Umbilical cord (tissue), 2 donors: ENCODE measurements at places on chromosomes 4 and X. TPM values are rescaled to one million over a fixed set of nuclear protein-coding genes. Genes with fewer than 3 reads are reported as not detected.

Gene PDE6B
- total RNA-seq = 7.0 TPM

Gene AADAT
- total RNA-seq = 6.0 TPM

DNA sequence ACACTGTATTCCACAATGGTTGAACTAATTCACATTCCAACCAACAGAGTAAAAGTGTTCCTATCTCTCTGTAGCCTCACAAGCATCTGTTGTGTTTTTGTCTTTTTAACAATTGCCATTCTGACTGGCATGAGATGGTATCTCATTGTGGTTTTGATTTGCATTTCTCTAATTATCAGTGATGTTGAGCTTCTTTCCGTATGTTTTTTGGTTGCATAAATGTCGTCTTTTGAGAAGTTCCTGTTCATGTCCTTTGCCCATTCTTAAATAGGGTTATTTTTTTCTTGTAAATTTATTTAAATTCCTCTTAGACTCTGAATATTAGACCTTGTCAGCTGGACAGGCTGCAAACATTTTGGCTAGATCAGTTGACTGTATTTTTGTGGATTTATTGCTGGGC is 78.2 kb downstream of the VSIG4 start:
- DNase-seq = no peak

Gene AREG
- total RNA-seq = 10.1 TPM

Gene SYP
- total RNA-seq = 0.24 TPM

- DNase-seq = no peak
These were observed 99.5 kb downstream of the COX18 start for GRCh38 chr4:72969976-72970375.

Gene ATOH1
- total RNA-seq = 0.48 TPM

DNA sequence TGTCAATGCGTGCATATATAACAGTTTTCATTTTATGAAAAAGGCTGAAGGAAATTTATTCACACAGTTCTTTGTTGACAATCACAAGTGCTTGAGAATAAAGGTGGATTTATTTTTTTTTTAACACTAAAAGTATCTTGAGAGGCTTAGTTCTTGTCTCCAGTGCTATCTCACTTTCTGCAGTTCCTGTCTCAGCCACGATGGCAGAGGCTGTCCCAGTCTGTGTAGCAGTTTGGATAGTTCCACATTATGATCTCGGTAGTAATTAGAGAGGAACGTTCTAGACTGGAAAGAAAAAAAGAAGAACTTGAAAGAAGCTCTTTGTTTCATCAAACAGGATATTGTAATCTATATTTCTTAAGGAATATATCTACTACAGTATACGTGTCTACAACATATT is 229.0 kb downstream of the UGT8 start:
- DNase-seq = no peak

DNA sequence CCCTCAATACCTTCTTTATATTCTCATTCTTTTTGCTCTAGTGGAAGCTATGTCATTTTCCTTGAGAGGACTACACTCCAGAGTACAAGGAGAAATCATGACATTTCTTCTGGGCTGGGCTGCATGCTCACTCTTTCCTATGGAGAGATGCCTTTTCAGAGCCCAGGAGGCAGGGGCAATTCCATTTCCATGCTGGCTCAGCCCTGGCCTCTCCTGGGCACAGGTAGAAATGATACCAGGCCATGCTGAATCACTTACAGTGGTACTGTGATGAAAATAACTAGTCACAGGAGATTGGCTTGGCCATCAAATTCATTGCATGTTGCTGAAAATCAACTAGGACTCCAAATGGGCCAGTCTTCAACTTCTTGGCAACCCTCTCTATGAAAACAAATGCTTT is 34.0 kb upstream of the PPARGC1A start:
- DNase-seq = no peak

DNA sequence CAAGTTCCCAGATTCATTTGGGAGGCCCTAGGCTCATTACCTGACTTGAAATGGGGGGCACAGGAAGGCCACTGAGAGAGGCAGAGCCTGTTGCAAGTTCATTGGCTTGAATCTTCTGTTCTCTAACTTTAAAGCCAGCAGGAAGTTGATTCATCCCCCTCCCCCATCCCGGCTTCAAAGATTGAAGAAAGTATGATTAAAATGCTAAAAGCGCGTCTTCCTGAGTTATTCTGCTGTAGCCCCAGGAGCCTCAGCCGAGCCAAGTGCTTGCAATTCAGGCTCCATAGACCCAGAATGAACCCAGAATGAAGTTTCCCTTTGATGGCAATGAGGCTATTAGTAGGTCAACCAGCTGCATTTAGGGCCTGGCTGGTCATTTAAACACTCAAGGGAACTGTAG is 14.7 kb downstream of the CHST7 start:
- peak; percentile 52 for DNase-seq

DNA sequence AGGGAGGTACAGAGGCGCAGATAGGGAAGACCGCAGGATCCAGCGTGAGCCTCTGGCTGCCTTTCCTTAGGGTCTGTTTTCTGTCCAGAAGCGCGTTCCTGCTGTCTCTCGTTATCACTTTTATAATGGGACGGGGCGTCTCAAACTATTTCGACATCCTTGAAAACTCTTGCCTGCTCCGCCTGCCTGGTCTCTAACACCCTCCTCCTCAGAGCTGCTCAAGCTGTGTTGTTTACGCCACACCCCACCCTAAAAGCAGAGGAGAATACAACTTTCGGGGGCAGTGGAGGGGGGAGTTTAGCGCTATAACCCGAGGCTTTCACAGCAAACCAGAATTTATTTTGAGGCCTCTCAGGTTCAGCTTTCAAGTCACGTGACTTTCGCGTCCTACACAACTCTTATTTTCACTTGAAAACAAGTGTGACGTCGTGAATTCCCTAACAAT is 646 bp upstream of the FAM3A start:
- DNase-seq = no peak

DNA sequence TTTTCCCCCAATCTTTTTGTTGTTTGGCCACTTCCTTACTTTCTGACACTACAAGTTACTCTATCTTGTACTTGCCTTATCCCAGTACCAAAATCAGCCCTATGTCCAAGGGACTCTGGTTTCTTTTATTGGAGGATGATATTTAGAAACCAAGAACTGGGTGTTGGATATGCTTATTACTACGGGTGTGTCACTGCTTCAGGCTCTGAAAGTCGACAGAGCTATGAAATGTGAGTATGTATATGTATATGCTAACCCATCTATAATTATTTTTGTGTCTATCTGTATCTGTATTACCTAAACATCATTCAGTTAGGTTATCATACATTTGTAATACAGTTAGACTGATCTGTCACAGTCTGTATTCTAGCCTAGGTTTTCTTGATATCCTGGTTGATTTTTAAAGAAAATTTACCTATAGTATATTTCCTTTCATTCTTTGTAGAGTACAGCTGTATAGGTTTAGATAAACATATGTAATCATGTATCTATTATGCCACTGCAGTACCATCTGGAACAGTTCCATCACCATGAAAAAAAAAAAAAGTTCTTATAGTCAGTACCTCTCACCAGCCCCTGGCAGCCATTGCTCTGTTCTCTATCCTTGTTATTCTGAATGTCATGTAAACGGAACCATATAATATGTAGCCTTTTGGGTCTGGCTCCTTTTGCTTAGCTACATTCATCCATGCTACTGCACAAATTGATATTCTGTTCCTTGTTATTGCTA is 18.1 kb downstream of the SEC24B start:
- DNase-seq = no peak

Gene GPR50
- 1.2 TPM for total RNA-seq

GRCh38 chrX:906586-906985 is 276.0 kb downstream of the SHOX start:
- no peak for DNase-seq

GRCh38 chrX:26597981-26598380 is 382.0 kb downstream of the MAGEB5 start:
- no peak for DNase-seq

Gene SMR3B
- total RNA-seq = 8.9 TPM

Gene PAGE2
- total RNA-seq = not detected

GRCh38 chr4:69196209-69196965 is 18.2 kb downstream of the UGT2B11 start:
- no peak for DNase-seq

Gene PNPLA4
- 6.0 TPM for total RNA-seq

- DNase-seq = no peak
These were observed 113.0 kb downstream of the RBM47 start for GRCh38 chr4:40516651-40517050.

Gene MAGEA10
- 0.24 TPM for total RNA-seq

GRCh38 chr4:14768449-14768848 is 233.8 kb upstream of the CPEB2 start:
- DNase-seq = no peak

DNA sequence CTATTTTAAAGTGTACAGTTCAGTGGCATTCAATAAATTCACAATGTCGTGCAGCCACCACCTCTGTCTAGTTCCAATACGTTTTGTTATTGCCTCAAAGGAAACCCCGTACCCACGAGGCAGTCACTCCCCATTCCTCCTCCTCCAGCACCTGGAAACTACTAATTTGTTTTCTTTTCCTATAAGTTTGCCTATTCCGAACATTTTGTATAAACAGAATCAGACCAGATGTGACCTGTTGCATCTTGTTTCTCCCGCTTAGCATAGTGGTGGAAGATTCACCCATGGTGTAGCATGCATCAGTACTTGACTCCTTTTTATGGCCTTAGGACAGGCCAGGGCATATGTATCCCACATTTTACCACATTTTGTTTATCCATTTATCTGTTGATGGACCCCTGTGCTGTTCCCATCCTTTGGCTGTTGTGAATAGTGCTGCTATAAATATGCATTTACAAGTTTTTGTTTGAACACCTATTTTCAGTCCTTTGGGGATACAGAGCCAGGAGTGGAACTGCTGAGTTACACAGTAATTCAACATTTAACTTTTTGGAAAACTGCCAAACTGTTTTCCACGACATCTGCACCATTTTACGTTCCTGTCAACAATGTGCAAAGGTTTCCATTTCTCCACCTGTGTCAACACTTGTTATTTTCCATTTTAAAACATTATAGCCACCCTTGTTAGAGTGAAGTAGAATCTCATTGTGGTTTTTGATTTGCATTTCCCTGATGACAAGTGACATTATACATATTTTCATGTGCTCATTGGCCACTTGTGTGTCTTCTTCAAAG is 57.8 kb upstream of the STX18 start:
- no peak for DNase-seq

DNA sequence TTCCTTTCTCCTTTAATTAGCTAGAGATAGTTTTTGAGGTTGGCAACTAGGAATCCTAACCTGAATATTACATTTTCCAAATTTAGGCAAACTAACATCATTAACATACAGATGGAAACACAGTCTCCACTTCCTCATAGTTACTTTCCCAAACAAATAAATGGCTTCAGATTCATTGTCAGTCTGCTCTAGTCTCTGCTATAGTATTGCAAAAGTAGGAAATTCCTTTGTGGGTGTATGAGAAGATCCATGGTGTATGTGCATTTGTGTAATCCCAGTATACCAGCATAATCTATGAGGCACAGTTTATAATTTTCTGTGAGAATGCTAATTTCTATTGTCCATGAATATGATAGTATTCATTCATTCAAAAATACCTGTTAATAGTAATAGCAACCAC is 3.0 kb upstream of the NDP start:
- no peak for DNase-seq

DNA sequence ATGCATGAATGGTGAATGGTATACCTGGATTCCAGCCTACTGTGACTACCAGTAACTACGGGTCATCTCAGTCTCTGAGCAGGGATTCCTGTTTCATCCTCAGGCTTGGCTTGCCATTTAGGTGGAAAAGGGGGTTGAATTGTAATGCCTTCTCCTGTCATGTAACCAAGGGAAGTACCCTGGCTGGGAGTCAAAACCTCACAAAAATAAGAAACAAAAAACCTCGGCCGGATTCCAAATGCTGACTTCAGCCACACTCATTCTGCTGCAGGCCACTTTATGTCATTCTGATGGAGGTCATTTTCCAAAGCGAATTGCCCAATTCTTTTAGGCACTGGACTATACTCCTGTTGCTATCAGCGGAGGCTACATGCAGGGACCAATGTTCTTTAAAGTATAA is 324.7 kb downstream of the LDB2 start:
- DNase-seq = no peak

DNA sequence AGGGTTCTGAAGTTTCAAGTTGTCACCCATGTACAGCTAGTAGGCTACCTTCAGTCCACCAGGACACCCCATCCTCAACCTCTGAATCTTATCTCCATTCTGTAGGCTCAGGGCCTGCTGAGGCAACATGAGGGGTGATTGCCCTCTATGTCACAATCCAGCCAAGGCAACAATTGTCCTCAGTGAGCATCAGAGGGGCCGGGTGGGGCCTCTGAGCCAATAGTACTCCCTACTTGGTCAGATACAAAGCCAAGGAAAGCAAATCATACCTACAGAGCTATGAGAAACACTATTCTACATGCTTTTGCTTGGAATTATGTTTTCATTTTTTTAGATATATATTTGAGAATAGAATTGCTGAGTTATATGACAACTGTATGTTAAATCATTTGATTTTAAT is at the start of gene ACTRT1:
Gene ACTRT1 (minus strand): TSS at position 101 of the 400 bp plus-strand sequence. CDS start 197 bp downstream, outside the sequence.
- no peak for DNase-seq

Gene ARSD
- total RNA-seq = 22.9 TPM

Gene TCEAL6
- not detected for total RNA-seq

DNA sequence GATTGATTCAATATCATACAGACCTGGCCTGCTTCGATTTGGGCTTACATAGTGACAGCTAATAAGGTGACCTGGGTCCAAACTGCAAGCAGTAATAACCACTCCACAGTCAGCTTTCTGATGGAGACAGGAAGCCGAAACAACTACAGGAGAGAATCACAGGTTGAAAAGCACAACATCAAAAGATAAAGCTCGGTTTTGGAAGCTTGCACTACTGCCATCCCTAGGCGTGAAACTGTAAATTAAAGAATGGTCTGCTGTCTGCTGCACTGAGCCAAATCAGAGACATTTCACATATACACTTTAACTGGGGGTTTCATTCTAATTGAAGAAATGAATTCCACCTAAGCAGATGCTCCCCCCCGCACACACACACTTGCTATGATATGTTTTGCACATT is 116.3 kb downstream of the DHX15 start:
- DNase-seq = no peak

DNA sequence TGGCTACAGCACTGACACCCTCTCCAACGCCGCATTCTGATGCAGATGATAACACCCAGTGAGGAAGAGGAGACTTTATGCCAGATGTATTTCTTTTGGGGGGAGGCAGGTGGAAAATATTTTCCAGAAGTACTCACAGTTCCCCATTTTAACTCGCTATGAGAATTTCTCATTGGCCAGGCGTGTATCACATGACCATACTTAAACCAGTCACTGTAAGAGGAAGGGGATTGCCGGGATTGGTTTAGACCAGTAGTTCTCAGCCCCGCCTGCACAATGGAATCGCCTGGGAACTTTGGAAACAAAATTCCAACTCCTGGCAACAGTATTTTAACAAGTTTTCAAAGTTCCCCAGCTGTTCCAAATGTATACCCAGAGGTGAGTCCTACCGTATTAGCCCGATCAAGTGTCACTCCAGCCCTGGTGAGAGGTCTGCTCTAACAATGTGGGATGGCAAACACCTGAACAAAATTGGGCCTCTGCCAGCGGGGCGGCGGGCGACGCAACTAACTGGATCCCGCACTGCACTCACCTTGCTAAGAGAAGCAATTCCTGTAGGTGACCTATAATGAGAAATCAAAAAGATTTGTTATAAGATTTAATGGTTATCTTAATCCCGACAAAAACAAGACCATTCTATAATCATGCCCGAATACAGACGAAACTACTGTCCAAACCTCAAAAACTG is 2.9 kb upstream of the MSL3 start:
- no peak for DNase-seq

Gene EGF
- 8.4 TPM for total RNA-seq

GRCh38 chr4:170202721-170203120 is 113.0 kb upstream of the AADAT start:
- no peak for DNase-seq
